Brain (organoid and tissue), 16 donors: ENCODE measurements at places on chromosomes 1 and 21. TPM values are rescaled to one million over a fixed set of nuclear protein-coding genes. Genes with fewer than 3 reads are reported as not detected.

Gene GNL2
- polyA plus RNA-seq: 32.9 TPM

Gene TIPRL
- polyA plus RNA-seq: 19.3 TPM

Gene CTSS
- 7.8 TPM for polyA plus RNA-seq

Gene BGLAP
- 2.9 TPM for polyA plus RNA-seq

Gene OR2AK2
- not detected for polyA plus RNA-seq

Gene THEM5
- polyA plus RNA-seq: not detected

Gene OR2M2
- not detected for polyA plus RNA-seq

Gene FHAD1
- 1.4 TPM for polyA plus RNA-seq
